ENCODE measurements at places on chromosomes 3 and 15. TPM values are rescaled to one million over a fixed set of nuclear protein-coding genes. Genes with fewer than 3 reads are reported as not detected.

- no peak for DNase-seq
These were observed 332.2 kb downstream of the LPP start for GRCh38 chr3:188486126-188486525.

DNA sequence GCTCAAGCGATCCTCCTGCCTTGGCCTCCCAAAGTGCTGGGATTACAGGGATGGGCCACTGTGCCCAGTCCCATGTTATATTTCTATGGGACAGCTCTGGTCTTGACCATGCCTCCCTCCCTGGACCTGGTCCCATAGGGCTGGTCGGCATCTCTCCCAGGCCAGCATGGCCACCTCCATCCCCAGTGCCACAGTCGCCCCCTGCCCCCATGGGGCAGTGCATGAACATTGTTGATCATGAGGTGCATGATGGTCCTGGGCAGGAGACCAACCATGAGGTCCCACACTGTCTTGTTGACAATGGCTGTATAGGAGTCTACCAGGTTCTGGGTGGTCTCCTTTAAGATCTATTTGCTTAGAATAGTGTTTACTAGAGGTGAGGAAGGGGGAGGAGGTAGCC lies 6.5 kb downstream of the RPS17 start:
- DNase-seq = no peak

DNA sequence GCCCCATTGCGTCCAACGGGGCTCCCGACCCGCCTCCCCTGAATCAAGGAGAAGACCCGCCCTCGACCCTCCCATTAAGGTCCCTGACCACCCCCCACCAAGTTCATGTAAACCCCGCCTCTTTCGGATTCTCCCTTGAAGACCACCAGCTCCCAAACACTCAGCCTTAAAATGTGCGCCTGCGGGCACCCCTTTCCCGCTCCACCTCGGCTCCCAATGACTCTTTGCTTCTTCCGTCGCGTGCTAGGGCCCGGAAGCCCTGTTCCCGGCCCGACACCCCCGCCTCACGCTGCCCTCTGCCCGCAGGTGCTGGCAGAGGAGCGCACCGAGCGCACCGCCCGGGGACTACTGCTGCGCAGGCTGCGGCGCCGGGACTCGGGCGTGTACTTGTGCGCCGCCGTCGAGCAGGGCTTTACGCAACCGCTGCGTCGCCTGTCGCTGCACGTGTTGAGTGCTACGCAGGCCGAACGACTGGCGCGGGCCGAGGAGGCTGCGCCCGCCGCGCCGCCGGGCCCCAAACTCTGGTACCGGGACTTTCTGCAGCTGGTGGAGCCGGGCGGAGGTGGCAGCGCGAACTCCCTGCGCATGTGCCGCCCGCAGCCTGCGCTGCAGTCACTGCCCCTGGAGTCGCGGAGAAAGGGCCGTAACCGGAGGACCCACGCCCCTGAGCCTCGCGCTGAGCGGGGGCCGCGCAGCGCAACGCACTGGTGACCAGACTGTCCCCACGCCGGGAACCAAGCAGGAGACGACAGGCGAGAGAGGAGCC lies 2.7 kb upstream of the LSMEM2 start:
- DNase-seq = no peak

GRCh38 chr15:56244038-56244810 lies 545 bp upstream of the RFX7 start:
- peak; percentile 32 for DNase-seq

GRCh38 chr15:70499791-70500190 lies 263.6 kb downstream of the UACA start:
- DNase-seq = no peak

GRCh38 chr3:132983143-132983770 lies 54.9 kb upstream of the TMEM108 start:
- no peak for DNase-seq

GRCh38 chr3:66629982-66630368 lies 129.2 kb upstream of the LRIG1 start:
- DNase-seq = no peak

DNA sequence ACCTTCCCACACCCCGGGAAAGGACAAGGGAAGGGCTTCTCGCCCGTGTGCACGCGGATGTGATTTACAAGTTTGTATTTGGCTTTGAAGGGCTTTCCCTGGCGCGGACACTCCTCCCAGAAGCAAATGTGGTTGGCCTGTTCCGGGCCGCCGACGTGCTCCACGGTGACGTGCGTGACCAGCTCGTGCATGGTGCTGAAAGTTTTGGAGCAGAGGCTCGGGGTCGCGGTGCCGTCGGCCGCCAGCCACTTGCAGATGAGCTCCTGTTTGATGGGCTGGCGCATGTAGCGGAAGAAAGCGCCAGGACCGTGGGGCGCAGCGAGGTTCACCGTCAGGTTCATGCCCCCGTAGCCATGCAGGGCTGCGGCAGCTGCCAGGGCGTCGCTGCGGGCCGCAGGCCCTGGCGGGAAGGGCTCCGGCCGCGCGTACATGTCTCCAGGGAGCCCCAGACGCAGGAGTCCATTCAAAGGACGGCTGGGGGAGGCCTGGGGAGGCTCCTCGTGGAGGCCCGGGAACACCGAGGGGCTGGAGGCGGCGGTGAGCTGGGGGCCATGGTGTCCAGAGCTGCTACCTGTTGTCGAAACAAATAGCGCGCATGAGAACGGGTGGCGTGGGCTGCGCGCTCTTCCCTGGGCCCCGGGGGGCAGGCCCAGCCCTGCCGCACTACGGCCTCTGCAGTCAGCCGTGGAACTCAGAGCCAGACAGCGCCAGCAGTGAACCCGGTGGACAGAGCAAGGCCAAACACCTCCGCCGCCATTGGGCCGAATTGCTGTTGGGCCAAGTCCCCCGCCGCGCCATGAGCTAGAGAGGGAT lies 10.2 kb downstream of the ZIC4 start:
- no peak for DNase-seq

- no peak for DNase-seq
These were observed at the start of gene CFAP100 for GRCh38 chr3:126394179-126394976. CFAP100 (plus strand) TSS chr3:126394909; CDS start chr3:126396001, 1,092 bp downstream.

DNA sequence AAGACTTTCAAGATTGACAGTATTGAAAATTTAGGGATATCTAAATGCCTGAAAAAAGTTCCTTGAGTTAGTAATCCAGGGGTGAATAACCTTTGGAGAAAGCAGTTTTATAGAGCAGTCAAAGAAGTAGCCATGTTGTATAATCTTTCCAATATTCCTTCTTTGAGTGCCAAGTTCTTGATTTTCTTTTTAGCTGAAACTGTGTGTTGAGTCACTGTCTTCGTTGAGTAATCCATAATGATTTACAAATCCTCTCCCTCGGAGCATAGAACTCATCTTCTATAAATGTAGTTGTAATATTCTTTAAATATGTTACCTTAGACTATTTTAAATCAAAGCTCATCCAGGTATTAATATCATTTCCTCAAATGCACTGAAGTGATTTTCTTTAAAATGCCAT lies 135.2 kb downstream of the BBX start:
- DNase-seq = no peak

GRCh38 chr3:9340472-9340902 lies 22.4 kb upstream of the THUMPD3 start:
- no peak for DNase-seq

DNA sequence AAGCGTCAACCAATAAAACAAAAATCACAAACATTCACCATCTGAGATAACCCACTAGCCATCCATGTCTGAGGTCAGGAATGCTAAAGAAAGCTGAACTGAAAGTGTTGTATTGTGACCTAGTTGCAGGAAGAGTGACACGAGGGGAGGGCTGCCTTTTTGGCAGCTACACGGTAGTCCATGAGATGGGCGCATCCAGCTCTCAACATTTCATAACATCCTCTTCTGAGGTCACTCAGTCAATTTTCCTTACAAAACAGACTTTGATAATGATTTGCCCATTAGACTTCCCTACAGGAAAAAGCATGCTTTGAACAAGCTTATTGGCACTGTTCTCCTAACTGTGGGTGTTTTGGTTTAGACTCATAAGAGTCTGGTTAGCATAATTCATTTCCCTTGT lies 15.4 kb upstream of the SHF start:
- DNase-seq = no peak

DNA sequence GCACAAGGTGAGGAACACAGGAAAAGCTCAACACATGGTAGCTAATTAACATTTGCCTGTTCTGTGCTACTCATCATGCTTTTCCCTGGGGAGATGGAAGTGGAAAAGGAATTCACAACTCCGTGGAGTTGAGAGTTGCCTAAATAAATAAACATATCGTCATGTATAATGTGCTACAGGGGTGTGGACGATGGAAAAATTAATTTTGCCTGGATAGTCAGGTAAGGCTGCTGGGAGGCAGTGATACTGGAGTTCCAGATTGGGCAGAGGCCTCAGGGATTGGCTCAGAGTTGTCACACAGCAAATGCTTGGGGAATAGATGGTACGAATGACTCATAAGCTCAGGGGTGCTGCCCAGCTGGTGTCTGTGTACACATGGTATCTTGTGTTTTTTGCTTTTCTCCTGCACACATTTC lies 3.1 kb upstream of the ABHD6 start:
- DNase-seq = no peak

DNA sequence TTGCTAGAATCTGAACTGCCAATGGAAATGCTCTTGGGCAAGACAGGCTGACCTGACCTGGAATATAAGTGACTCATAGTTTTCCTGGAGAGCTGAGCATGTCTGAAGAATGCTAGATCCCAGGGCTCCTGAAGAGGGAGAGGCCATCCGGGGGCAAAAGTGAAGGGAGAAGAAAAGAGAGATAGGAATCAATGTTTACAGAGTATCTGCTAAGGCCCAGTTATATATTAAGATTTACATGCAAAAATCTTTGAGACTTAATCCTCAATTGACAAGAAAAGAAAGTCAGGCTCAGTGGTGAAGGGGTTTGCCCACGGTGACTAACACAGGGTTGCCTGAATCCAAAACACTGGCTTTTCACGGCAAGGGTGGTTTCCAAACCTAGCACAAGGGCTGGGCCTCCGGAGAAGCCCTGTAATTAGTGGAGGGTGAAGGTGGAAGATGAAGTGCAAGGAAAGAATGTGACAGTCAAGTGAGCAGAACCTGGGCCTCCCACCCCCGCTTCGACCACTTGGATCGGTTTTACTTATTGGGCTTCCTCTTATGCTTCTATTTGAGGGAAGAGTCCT lies 91.7 kb upstream of the FGF12 start:
- no peak for DNase-seq

DNA sequence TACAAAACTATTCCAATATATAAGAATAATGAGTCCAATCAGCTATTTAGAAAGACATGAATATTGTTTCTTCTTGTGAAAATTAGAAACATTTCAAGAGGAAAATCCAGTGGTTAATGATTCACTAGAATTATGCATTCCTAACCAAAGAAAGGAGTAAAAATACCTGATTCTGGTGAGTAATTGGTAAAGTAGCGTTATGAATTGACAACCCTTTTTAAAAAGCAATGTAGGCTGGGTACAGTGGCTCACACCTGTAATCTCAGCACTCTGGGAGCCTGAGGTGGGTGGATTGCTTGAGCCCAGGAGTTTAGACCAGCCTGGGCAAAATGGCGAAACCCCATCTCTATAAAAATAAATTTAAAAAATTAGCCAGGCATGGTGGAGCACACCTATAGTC lies 43.3 kb downstream of the TOPAZ1 start:
- no peak for DNase-seq

The IL17RE gene
- total RNA-seq = 0.23 TPM

The MKRN3 gene
- total RNA-seq = not detected

The IQCF5 gene
- not detected for total RNA-seq

The CPN2 gene
- total RNA-seq = not detected

The CCDC54 gene
- total RNA-seq = not detected

The ADAMTS17 gene
- 0.15 TPM for total RNA-seq

The EFHB gene
- 0.72 TPM for total RNA-seq

The TMEM39A gene
- 36.6 TPM for total RNA-seq

The WNT7A gene
- not detected for total RNA-seq
